ENCODE measurements at places on chromosomes 3 and 15. TPM values are rescaled to one million over a fixed set of nuclear protein-coding genes. Genes with fewer than 3 reads are reported as not detected.

The NR1I2 gene
- total RNA-seq = 62.9 TPM

The SAMMSON gene
- not detected for total RNA-seq

The FEZF2 gene
- total RNA-seq = not detected

The TMEM207 gene
- total RNA-seq = not detected

The DLEC1 gene
- total RNA-seq = 1.5 TPM

The BTLA gene
- total RNA-seq = 1.4 TPM

The CCDC191 gene
- 3.9 TPM for total RNA-seq

The SLC15A2 gene
- 4.3 TPM for total RNA-seq

DNA sequence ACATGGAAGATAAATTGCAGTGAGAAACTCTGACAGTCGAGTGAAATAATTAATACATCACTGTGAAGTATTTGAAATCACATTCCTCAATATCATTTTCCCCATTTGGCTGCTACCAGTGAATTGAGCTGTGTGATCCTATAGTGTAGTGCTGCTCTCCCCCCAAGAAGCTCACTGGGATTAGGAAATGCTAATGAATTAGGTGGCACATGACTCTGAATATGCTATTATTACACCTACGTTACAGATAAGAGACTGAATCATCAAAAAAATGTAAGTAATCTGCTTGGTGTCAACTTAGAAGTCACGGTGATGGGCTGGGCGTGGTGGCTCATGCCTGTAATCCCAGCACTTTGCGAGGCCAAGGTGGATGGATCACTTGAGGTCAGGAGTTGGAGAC lies 34.7 kb upstream of the SYNM start:
- DNase-seq = no peak

DNA sequence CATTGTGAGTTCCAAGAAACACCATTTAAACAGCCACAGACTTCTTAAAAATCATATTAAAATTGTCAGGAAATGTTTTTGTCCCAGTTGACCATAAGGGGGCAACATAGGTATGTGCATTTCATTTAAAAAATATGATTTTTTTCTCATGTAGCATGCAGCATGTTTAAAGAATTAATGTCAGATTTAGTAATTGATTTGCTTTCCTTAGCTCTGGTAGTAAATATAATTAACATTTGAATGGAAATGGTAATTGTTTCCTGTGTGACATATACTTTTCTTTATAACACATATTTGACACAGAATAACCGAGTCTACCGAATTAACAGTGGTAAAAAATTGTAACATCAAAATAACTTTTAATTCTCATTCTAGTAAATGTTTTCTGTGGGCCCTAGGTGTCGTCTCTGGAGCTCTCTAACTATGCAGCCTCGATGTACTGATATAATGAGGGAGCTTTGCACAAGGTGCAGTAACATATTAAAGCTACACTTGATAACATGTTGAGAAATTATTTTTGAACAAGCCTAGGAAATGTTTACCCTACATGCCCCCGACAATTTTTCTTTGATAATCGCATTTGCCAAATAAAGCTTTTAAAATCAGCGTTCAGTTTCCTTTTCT lies 34.9 kb downstream of the NXPE3 start:
- DNase-seq = no peak

DNA sequence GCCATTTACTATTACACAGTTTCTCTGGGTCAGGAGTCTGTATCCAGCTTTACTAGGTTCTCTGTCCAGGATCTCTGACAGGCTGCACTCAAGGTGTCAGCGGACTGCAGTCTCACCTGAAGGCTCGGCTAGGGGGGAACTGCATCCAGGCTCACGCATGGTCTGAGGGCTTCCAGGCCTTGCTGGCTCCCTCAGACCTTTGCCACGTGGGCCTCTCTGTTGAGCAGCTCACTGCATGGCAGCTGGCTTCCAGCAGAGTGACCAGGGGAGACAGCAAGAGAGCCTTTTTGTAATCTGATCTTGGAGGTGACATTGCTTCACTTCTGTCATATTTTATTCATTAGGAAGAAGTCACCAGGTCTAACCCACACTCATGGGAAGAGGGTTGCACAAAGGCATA lies 152.3 kb downstream of the CACNA2D3 start:
- DNase-seq = no peak

DNA sequence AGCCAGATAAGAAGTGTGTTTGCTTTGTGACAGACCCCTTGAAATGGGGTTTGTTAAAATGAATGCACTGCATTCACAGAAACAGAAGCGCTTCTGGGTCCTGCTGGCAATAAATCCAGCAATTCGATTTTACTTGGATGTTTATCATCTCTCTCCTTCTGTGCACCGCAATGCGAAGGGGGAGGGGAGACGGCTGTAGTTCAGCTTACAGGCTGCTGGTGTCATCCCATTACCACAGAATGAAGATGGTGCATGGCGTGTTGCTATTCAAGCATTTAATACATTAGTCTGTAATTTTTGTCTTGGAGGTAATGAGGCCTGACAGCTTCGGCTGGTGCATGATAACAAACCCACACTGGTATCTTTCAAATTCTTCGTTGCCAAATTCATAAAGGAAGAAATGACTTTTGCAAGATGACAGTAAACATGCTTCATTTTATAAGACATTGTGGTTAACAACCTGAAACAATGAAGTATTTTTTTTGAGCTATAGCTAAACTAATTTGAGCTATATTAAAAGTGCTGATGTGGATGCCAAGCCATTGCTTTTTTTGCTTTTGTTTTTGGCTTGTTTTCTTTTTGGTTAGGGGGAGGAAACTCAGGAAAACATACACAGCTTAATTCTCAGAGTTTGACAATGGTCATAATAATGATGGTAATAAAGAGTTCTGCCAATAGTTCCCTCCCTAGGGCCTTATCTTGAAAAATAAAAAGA lies 418.3 kb downstream of the OTOL1 start:
- no peak for DNase-seq

DNA sequence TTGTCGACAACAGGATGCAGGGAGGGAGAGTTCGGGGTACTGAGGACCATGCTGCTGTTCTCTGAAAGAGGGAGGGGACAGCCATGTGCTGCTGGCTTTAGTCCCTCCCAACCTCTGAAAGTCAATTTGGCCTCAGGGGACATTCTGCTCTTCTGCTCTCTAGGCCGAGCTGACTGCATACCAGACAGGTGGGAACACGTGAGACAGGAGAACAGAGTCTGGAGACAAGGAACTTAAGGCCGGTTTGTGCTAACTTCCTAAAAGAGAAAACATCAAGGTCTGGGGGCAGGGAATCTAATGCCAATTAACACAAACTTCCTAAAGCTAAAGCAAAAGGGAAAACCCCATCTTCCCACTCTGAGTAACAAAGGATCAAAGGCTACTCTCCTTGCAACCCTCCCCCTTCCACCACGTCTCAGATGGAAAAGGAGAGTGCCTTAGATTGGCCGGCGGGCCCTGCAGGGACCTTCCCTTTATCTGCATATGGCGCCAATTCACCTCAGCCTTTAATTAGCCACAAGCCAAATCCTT lies 41.0 kb downstream of the SLCO2A1 start:
- no peak for DNase-seq

GRCh38 chr3:28326458-28326926 lies 22.0 kb upstream of the ZCWPW2 start:
- peak; percentile 10 for DNase-seq

- DNase-seq = no peak
These were observed 30.4 kb downstream of the TFRC start for GRCh38 chr3:196051282-196052076.

DNA sequence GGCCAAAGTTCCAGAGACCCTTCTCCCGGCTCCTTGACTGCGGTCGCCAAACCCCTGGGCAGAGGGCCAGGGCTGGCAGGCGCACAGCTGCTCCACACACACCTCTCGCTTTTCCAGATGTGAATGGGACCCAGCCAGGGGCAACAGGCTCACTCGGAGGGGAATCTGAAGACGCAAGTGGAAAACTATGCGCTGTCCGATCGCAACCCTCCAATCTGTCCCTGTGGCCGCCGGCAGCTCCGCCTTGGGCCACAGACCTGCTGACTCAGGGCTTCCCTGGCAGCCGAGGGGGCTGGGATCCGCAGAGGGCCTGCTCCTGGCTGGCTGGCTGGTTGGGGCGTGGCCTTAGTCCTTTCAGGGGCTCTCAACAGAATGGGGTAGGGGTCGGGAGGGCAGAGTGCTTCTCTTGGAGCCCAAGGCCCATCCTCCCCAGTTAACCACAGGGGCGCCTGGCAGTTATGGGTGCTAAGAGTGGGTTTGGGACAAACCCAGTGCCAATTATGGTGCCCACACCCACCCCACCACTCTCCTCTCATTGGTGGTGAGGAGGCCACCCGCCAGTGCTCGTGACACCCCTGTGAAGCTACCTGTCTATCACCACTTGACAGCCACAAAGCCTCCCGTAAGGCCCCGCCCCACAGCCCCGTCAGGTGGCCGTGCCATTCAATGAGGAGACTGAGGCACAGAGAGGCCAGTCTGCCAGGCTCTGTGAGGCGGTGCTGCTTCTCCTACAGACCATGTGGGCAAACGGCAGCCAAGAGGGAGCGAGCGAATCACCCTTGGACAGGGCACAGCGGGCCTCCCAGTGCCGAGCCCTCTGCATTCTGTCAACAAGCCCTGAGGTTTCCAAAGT lies 53.8 kb downstream of the IQSEC1 start:
- no peak for DNase-seq

DNA sequence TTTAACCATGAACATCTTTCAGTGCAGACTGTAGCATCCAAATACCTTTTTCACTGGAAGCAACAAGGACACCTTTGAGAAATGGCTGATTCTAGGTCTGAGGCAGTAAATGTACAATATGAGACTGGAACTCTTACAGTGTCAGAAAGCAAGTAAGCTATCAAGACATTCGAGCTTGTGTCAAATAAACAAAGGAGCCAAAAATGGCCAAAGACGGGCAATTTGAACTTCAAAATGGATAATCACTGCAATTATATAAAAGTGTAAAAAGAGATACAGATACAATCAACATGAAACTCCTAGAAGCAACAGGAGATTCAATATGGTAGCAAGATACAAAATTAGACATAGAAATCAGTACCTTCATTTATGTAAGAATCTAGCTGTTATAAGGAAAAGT lies 138.5 kb upstream of the CCDC54 start:
- no peak for DNase-seq

GRCh38 chr15:101174152-101174920 lies 77.5 kb downstream of the CHSY1 start:
- no peak for DNase-seq

- no peak for DNase-seq
These were observed 270.0 kb downstream of the NAALADL2 start for GRCh38 chr3:175129126-175129525.
